GM23338 (cell line): ENCODE measurements at places on chromosomes 11 and 22. TPM values are rescaled to one million over a fixed set of nuclear protein-coding genes. Genes with fewer than 3 reads are reported as not detected.

- no peak for DNase-seq
These were observed 38.4 kb downstream of the NOX4 start for GRCh38 chr11:89452780-89453179.

DNA sequence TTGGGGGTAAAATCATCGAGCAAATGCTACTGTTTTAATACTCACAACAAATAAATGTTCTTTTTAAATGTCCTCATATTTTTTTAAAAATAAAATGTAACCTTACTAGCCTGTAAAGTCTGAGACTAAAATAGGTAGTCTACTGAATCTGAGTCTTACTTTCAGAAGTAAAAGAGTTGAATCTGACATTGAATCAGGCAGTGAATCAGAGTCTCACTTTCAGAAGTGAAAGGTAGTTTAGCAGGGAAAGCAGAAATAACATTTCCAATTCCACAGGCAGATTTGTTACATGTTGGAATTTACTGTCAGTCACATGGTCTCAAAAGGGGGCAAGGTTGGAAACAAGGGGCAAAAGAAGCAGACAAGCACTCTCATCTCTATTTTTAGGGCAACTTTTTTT, 143.0 kb downstream of the ELP4 start:
- DNase-seq: no peak

DNA sequence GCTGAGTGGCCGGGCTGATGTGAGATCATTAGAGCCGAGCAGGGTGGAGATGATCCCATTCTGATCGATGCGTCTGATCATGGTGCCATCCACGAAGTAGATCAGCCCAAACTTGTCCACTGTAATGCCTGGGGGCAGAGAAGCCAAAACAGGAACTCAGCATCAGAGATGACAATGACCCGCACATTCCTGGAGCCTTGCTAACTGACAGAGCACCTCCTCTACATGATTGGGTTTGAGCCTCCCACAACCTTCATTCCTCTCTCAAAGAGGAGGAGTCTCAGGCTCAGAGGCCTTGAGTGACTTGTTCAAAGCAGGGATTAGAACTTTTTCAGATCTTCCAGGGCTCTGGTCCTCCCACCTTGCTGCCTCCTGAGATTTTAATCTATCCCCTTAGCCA, 133.7 kb upstream of the NARS2 start:
- peak; percentile 47 for DNase-seq

DNA sequence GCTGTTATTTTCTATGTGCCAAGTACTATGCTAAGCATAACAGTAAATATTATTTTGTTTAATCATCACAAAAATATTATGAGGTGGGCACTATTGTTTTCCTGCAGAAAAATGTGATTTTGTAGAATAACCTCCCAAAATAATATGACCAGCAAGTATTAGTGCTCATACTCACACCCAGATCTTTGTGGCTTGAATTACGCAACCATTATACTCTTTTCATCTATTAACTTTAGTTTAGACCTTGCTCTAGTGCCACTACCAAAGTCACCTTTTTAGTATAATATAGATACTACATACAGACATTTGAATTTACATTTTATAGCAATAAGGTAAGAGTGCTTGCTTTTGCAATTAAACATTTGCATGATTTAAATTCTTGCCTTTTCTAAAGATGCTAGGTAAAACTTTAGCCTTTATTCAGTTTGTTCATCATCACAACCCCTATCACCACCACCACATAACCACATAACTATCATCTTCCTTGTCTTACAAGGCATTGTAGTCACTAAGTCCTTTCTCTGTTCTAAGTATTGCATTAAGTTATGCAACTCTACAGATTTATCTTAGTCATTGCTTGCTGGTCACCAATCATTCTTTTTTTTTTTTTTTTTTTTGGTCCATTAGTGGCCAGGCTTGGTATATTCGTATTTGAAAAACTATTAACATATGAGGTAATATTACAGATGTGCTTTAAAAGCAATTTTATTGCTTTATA, 68.4 kb downstream of the GAS2 start:
- DNase-seq: no peak

The OSM gene
- not detected in 2 replicates for total RNA-seq

The RAB38 gene
- 14.2 and 22.4 TPM in 2 replicates for total RNA-seq

The SDF2L1 gene
- 60.3 and 62.3 TPM in 2 replicates for total RNA-seq
